ENCODE measurements at places on chromosomes 13 and 19.

DNA sequence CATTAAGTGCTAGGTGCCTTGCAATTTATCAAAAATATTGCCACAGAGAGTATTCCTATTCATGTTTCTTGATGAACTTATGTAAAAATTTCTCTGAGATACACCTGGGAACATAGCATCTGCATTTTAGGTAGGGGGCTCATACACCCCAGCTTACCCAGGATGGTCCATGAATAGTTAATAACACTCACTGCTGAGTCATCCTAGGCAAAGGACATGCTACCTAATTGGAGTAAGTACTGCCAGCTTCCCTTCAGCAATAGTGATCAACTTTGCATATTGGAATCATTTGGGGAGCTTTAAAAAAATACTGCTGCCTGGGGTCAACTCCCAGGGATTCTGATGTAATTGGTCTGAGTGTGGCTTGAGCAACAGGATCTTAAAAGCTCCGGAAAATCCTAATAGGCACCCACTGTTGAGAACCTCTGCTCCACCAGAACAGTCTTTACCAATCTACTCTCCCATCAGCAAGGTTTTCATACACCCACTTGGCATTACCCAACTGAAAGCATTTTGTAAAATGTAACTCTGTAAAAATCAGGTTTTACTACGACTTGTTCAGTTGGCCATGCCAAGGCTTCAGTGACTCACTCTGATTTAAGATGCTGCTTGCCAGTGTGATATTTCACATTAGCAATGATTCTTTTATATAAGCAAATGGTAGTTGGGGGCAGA lies 67.2 kb upstream of the FNDC3A start:
- no peak for DNase-seq

GRCh38 chr13:74622284-74622683 lies 488.1 kb upstream of the KLF12 start:
- DNase-seq: no peak

DNA sequence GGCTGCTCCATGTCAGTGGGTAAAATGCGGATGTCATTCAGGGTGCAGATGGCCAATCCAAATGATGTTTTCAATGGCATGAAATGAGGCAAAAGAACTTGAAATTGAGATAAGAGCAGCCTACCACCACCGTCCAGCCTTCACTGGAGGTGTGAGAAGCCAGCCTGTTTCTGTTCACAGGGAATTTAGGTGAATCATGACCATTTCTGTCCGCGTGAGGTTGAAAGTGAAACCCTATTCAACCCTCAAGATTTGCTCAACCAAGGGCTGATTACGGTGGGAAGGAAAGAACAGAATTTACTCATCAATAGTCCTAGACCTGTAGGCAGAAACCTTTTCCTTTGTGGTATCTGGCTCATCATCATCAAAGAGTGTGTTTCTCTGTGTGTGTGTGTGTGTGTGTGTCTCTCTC lies 370.7 kb downstream of the COG6 start:
- no peak for DNase-seq

DNA sequence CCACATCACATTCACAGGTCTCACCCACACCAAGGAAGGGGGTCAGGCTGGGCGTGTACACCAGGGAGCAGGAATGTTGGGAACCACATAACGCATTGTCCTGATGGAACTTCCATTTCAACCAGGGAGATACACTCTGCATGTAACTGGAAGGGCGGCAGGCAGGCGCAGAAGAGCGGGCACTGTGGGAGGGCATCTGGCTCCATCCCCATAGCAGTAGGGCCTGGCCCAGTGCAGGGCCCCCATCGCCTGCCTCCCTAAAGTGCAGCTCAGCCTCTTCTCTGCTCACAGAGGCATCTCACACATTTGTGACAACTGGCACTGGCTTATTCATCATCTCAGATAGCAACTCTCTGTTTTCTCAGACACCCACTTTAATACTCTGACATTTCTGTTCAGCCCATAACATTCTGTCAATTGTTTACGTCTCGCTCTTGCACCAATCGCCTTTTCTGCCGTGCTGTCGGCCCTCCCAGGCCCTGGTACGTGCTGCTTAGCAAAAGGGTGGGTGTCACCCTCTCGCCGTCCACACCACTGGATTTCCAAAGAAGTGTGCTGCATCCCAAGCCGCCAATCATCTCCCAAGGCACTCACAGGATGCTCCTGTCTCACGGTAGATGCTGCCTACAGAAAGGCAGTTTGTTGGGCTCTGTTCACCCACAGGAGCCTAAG lies 353.3 kb upstream of the ZNF507 start:
- no peak for DNase-seq

DNA sequence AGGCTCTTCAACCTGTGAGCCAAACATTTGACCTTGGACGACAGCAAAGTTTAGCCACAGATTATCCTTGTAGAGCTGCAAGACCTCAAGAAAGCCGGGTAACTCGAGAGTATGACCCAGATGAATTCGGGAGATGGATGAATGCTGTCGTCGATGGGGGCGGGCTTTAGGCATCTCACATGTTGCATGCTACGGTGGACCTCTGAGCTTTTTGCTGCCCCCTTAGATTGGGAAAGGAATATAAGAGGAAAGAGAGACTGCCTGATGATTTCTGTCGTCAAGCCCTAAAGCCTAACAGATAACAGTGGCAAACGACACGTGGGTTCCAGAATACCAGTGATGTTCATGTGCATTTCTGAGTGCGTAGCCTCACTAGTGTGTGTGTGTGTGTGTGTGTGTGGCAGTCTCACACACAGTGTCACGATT lies 730 bp upstream of the ABCC4 start:
- peak; percentile 53 for DNase-seq

DNA sequence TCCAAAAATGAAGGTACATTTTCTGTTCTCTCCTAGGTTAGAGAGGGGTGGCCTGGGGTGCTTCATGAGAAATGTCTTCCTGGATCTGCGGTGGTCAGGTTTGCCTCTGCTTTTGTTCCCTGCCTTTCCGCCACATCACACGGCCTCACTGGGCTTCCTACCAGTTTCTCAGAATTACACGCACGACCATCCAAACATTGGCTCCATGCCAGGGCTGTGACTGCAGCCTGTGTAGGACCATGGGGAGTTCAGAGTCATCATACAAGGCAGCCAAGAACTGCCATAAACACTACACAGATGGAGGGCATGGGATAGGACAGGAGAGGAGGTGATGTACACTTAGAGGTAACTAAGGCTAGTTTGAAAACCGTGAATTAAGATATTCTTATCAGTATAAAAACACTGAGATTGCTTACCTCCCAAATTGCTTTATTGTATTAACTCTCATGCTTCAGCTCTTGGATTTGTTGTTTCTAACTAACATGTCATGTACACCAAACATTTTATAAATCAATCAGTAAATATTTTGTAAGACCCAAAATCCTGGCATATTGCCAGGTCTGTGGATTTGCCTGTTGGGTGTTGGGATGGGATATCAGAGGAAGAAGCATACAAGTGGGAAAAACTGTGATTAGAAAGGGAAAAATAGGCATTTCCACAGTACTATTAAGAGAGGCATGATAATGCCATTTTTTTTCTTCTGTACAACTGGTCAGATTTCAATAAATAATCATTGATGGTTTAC lies 45.2 kb downstream of the CDADC1 start:
- no peak for DNase-seq

- DNase-seq: no peak
Observed at GRCh38 chr19:48190288-48190884, 19.9 kb downstream of the ZSWIM9 start.

DNA sequence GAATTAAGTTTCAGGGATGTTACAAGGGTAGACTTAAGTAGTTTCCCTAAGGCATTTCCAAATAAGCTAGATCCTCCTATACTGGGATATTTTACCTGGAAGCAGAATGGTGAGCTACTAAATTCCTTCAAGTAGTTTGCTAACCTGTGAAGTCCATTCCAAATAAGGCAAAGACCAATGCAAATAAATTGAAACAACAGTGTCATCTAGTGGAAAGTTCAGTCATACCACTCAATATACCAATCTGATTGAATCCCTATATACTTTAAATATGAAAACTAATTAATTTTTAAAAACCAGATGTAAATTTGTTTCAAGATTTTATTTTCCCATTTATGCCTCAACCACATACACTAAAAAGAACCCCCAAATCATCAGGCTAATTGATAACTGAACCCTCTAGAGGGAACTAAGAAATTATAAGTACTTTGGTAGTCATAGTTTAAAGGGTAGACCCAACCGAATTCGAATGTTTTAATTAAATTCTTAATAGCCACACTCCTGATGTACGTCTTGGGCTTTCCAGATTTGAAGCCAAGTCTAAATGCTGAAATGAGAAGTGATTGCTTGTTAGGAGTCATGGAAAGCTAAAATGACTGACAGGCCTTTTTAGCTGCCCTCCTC lies 223.7 kb downstream of the TBC1D4 start:
- no peak for DNase-seq

- no peak for DNase-seq
Observed at GRCh38 chr19:57248646-57249045, 8.2 kb downstream of the ZNF805 start.

- DNase-seq: no peak
Observed at GRCh38 chr13:42977219-42977659, 14.8 kb downstream of the EPSTI1 start.

GRCh38 chr13:29887030-29887557 lies 36.7 kb upstream of the UBL3 start:
- no peak for DNase-seq

DNA sequence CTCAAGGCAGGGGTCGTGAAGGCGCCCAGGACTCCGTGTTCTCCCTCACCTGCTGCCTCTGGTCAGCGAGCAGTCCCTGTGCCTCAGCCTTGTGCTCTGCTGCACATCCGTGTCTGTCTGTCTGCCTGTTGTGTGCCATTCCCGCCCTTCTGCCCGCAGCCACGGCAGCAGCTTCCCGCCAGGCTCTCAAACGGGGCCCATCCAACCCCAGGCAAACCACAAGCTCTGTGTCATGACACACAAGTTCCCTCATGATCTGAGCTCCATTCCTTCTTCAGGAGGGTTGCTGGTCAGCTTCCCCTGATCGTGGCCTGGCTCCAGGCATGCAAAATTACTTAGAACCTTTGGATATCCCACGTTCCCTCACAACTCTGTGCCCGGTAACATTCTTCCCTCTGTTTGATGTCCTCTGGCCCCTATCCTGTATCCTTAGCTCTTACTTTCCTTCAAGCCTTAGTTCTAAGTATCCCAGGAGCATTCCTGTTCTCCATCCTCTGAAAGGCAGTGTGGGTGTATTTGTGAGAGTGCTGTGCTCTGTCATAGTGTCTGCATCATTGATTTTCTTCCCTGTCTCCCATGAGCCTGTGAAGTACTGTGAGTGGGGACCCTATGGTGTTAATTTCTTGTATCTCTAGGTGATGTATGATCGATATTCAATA lies 3.2 kb downstream of the GPR183 start:
- DNase-seq: peak; percentile 17

DNA sequence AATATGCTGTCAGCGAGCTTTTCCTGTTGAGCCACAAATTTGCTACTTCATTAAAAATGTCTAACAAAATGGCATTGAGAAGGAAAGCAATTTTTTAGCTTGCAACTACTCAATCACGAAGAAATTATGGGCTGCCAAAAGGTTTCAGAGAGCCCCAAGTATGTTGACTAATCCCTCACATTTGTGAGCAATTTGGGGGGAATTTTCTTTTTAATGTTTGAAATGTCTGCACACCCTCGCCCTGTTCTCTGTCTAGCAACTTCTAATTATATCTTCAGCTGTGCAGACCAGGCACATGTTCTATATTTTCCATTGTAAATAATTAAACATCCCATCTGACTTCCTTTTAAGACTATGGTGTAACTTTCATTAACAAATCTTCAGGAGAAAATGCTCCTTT lies 192.9 kb downstream of the DCT start:
- no peak for DNase-seq

- no peak for DNase-seq
Observed at GRCh38 chr13:74114202-74114601, 20.0 kb downstream of the KLF12 start.

DNA sequence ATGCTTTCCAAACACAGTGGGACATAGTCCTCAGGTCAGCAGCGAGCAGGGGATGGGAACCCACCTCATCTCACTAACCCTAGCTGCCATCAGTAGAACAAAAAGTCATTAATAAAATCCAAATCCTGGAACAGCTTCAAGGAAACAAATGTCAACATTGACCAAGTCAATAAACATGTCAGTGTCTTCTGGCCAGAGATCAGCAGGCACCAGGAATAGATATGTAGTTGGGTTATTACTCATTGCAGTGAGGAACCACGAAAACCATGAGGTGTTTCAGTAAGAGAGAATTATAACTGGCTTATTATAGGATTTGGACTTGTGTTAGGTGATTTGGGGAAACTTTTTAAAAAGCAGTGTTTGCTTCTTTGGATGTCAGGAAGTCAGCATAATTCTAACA lies 17.1 kb upstream of the CD33 start:
- DNase-seq: no peak

GRCh38 chr13:100129605-100130004 lies 40.7 kb downstream of the PCCA start:
- no peak for DNase-seq

DNA sequence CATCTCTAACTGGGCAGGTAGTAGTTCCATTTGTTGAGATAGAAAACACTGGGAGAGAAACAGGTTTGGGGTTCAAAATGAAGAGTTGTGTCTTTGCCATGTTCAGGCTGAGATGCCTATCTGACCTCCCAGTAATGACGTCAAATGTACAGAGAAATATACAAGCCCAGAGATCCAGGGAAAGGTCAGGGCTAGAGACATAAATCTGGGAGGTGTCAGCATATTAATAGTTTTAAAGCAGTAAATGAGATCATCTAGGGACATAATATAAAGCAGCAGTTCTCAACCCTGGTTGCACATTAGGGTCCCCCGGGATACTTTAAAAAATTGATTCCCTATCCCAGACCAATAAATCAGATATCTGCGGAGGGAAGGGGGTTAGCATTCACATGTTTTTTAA lies 501.5 kb downstream of the UQCRFS1 start:
- DNase-seq: no peak

- DNase-seq: no peak
Observed at GRCh38 chr13:83622422-83622784, 259.9 kb downstream of the SLITRK1 start.
